Left ventricle myocardium inferior (tissue), 1 donor: ENCODE measurements at places on chromosomes 2 and 18. TPM values are rescaled to one million over a fixed set of nuclear protein-coding genes. Genes with fewer than 3 reads are reported as not detected.

DNA sequence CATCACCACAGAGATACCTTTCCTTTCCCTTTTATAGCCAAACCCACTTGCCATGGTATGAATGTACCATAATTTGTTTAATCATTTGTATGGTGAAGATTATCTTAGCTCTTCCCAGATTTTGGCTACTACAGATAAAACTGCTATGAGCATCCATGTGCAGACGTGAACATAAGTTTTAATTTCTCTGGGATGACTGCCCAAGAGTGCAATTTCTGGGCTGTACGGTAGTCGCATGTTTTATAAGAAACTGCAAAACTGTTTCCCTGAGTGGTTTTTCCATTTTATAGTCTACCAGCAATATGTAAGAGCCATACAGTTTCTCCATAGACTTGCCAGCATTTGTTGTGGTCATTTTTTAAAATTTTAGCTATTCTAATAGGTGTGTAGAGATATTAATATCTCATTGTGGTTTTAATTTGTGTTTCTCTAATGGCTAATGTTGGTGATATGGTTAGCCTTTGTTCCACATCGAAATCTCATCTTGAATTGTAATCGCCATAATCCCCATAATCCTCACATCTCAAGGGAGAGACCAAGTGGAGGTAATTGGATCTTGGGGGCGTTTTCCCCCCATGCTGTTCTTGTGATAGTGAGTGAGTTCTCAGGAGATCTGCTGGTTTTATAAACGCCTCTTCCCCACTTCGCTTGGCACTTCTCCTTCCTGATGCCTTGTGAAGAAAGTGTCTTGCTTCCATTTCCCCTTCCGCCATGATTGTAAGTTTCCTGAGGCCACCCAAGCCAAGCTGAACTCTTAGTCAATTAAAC is 628.5 kb upstream of the KLHL29 start:
- DNase-seq = no peak

GRCh38 chr2:154125891-154126290 is 254.2 kb downstream of the GALNT13 start:
- DNase-seq = no peak

GRCh38 chr2:42252464-42252863 is 83.3 kb downstream of the EML4 start:
- DNase-seq = no peak

- no peak for DNase-seq
Observed at GRCh38 chr2:133526530-133527300, 41.5 kb downstream of the NCKAP5 start.

DNA sequence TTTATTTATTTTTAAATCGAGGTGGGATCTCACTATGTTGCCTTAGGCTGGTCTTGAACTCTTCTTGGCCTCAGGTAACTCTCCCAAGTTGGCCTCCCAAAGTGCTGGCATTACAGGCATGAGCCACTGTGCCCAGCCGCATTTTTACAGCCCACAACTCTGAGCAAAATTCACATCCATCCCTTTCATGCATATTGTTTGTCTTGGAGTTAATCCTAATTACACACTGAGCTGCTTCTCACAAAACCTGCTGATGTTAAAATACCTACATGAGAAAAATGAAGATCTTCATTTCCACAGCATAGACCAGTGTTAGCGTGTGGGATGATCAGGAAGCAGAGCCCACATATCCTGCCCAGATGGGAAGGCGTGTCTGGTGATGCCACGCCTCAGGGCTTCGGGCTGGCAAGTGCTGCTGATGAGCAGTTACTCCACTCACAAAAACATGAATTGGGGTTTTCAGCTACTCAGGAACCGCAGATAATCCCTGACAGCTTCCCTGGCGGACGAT is 14.6 kb downstream of the ITGB1BP1 start:
- DNase-seq = no peak

- DNase-seq = no peak
Observed at GRCh38 chr2:169089182-169089581, 19.8 kb downstream of the DHRS9 start.

DNA sequence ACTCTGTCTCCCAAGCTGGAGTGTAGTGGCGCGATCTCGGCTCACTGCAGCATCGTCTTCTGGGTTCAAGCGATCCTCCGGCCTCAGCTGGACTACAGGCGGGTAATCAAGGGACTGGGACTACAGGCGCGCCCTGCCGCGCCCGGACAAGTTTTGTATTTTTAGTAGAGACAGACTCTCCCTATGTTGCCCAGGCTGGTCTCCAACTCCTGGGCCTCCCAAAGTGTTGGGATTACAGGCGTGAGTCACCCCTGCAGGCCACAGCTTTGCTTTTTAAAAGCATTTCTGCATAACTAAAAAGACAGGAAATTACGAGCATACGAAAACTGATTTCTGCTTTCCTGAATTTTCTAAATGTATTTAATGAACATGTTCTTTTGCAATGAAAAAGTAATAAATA is 916 bp upstream of the OSBPL1A start:
- no peak for DNase-seq

GRCh38 chr2:130332271-130333073 is 10.2 kb upstream of the IMP4 start:
- peak; percentile 71 for DNase-seq

The TUBA4B gene
- total RNA-seq = not detected
